ENCODE measurements at places on chromosomes 7 and 10.

GRCh38 chr7:31466036-31466435 lies 47.9 kb upstream of the ITPRID1 start:
- DNase-seq = no peak

- no peak for DNase-seq
Measured at GRCh38 chr10:43946445-43946844, 297.8 kb upstream of the ZNF32 start.

DNA sequence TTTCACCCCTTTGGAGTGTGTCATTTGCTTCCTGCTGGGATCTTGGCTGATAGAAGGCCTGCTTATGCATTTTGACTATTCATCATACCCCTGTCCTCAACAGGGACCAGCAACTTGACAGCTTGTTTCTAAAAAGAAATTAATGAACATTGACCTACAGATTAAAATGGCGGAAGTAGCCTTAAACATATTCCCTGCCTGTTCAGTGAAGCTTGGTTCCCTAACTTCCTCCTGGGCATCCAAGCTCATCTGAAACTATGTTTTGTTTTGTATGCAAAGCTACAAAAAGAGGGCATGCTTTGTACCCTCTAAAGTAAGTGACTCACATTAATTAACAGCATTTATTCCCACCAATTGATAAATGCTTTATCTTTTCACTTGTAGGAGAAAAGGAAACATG lies 26.8 kb upstream of the CDK14 start:
- no peak for DNase-seq

GRCh38 chr10:17348501-17349349 lies 105.7 kb downstream of the ST8SIA6 start:
- DNase-seq = peak; percentile 97

DNA sequence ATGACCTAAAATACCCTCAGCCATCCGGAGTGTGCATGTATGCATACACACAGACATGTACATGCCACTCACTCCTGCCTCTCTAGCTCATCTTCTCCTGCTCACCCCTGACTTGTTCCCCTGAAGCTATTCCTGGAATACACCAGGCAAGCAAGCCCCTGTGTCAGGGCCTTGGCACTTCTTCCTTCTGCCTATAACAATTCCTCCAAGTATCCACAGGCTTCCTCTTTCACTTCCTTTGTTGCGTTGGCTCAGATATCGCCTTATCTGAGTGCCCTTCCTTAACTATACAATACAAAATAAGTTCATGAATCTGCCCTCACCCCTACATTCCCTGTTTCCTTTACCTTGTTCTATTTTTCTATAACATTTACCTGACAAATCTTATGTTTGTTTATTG lies 88.8 kb downstream of the NOD1 start:
- no peak for DNase-seq

DNA sequence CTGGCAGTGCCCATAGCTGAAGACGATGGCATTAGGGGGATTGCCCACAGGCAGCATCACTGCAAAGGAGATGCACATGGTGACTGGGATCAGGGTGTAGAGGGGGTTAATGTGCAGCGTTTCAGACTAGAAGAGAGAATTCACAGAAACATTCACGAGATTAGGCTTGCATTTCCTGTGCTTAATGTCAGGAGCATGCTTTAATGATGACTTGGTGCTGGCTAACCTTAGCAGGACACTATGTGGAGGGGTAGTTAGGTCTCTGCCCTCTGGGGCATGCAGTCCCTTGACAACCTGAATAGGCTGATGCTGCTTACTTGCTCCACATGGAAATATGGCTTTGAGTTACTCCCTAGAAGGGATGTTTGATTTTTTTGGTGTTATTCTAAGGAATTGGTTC lies 21.8 kb downstream of the STMP1 start:
- DNase-seq = peak; percentile 29

Measured in foreskin melanocyte (primary cell).